ENCODE measurements at places on chromosomes 5 and 9.

DNA sequence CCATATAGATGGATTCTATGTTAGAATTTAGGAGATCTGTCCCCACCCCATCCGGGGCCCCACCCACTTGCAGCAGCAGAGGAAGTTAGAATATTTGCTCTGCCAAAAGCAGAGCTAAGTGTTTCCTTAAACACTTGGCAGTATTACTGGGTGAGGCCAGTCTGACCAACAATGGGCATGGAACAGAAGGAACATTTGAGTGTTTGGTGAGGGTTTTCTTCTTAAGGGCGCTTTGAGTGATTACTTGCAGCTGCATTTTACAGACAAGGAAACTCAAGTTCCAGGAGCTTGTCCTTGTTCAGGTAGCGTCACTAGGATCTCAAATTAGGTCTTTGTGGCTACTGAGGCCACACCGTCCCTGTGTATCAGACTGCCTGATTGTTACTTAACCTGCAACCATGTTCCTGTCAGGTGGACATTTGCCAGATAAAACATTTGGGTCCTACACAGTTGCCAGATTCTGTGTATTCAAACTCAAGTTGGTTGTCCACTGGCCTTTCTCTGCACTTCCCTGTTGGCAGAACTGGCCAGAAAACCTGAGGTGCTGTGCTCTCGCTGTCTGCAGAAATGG is 59.3 kb downstream of the SLC46A2 start:
- DNase-seq = no peak

GRCh38 chr9:71681104-71681707 is 87.1 kb downstream of the CEMIP2 start:
- no peak for DNase-seq

GRCh38 chr5:148626081-148626613 is 28.2 kb downstream of the HTR4 start:
- no peak for DNase-seq

DNA sequence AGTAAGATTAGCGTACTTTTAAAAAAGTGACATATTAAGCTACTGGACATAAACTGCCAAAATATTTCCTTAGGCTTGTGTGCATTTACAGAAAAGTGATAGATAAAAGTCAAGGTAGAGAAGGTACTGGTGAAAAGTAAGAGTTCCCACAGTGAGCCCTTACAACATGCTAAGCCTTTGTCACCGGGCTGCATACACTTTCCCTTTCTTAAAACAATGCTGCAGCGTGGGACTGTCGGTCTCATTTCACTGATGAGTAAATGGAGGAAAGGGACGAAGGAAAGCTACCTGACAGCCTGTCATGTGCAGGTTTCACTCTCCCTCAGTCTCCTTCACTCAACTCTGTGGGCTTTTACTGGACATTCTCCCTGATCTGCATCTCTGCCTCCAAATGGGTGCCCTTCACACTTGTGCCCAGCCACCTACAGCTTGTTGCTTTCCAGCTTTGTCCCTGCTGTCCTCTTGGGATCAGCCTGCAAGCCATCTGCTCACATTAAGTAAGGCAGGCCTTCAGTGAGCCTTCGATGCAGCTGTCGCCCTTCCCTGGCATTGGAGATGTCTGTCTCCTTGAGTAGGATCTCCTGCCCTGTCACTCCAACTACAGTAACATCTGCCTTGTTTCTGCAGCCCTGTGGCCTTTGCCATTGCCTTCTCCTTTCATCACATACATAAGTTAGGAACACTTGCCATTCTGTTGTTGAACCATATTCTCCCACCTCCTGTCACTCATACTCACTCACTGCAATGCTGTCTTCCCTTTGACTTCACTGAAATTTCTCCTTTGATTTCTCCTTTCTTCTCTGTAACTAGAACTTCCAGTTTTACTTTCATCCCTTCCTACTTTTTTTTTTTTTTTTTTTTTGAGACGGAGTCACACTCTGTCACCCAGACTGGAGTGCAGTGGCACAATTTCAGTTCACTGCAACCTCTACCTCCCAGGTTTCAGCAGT is 9.3 kb upstream of the ROPN1L start:
- DNase-seq = no peak

- no peak for DNase-seq
These were observed 99.1 kb downstream of the ENC1 start for GRCh38 chr5:74541381-74541781.

DNA sequence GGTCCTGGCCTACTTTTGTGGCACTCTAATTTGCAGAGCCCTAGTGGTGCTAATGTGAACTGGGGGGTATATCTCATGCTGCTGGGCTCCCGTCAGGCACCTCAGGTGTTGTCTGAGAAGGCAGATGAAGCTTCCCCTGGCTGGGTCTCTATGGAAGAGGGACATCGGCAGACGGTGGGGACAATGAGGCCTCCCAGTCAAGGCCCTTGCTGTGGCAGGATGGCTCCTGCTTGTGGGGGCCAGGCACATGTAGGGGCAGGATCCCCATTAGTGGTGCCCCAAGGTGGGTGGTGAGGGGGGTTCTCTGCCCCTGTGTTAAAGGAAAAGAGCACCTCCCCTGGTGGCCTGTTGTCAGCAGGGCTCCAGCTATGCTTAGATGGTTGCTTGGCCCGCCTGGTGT is 192.8 kb upstream of the S1PR3 start:
- no peak for DNase-seq

GRCh38 chr5:69042500-69042899 is 51.3 kb upstream of the SLC30A5 start:
- DNase-seq = no peak

DNA sequence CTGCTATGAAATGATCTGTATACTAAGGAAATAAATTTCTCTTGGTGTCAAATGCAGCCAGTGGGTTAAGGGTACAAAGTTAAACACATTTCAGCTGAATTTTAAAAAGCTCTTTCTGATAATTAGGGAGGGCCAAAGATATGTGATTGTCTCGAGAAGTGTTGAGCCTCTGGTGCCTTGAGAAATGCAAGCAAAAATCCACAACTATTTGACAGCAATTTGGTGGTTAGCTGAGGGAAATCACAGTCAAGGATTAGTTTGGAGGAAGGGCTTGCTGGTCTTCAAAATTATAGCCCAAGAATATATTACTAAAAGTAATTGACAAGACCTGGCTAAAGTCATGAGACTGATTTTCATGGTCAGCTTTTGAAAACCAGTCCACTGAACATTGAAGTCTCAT is 255.7 kb upstream of the PPP1R2B start:
- no peak for DNase-seq

- peak; percentile 91 for DNase-seq
These were observed 8.2 kb downstream of the RPP25L start for GRCh38 chr9:34603610-34604231.

- DNase-seq = no peak
These were observed 186.5 kb downstream of the ERCC6L2 start for GRCh38 chr9:96062031-96062430.

- DNase-seq = no peak
These were observed 8.5 kb downstream of the OSTF1 start for GRCh38 chr9:75096796-75097195.

DNA sequence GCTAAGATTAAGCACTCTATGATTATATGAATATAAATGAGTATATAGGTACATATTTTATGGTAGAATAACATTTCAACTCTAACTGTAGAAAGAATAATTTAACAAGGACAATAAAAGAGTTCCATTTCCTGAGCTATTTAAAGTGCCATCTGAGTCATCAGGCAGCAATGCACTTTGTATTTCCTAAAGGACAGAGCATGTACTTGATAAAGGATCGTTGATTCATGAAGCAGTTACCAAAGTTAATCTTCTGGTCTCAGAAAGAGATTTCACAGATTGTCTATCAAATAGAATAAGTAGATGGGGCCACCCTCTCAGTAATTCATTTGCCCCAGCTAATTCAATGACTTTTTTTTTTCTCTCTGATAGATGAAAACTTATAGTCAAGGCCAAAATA is 747.8 kb downstream of the CDH18 start:
- no peak for DNase-seq

All from kidney (tissue), 22 donors.